Fibroblast of the conjunctiva (primary cell): ENCODE measurements at places on chromosomes 13 and 19.
A peak's percentile ranks its signal among the peaks of the same experiment; 100 is the strongest.

DNA sequence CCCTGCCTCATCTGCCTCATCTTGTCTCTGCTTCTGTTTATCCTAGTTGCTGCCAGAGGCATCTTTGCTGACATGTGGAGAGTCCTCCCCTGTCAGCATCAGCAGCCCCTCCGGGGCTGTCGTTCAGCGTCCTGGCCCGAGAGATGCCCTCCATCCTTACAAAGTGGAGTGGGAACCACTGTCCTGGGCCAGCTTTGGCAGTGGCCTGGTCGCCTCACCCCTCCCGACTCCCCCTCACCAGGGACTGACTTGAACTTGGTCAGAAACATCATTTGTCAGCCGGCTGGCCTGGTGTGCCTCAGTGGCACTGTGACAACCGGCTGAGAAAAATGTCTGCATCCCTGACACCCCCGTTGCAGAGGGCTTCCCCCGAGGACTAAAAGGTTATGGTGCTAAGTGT is 20.6 kb downstream of the FGF9 start:
- no peak for DNase-seq

DNA sequence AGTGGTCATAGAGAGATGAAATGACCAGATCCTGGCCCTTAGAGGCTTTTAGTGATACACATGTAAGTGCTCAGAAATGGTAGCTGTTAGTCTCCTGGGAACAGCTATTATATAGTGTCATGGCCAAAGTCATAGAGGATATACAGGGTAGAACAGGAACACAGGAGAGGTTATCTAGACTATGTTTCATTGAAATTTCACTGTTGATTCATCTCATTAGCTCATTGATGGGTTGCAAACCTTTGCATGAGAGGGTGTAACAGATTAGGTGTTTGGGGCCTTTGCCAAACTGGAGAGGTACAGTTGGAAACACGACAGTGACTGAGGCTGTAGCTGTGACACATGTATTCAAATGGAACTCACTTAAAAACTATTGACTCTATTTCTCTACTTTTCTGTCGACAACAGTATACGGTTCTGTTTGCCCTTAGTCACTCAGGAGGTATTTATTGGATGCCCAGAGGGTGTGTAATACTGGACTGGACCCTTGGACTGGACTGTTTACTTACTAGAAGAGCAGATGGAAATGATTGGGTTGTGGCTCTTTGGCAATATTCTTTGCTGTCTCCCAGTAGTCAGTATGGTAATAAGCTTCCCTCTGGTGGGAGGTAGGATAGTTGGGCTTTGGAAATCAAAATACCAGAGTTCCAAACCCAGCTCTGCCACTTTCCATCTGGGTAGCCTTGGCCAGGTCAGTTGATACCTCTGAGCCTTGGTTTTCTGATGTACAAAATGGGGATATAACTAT is 29.8 kb downstream of the ARHGAP35 start:
- DNase-seq = peak; percentile 87

GRCh38 chr13:110128546-110128945 is 178.4 kb downstream of the COL4A1 start:
- DNase-seq = no peak

DNA sequence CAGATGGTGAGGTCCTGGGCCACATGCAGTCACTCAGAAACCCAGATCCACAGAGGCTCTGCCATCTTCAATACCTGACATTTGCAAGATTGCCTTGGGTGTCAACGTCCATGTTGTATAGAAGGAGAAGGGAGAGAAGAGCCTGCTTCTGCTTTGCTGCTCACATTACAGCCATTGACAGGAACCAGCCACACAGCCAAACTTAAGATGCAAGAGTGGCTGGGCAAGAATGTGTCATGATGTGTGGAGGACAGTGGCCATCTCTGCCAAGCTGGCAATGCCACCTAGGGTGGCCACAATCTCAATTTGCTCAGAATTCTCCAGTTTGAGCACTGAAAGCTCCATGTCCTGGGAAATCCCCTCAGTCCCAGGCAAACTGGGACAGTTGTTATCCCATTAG is 25.9 kb upstream of the SERPINE3 start:
- DNase-seq = no peak

DNA sequence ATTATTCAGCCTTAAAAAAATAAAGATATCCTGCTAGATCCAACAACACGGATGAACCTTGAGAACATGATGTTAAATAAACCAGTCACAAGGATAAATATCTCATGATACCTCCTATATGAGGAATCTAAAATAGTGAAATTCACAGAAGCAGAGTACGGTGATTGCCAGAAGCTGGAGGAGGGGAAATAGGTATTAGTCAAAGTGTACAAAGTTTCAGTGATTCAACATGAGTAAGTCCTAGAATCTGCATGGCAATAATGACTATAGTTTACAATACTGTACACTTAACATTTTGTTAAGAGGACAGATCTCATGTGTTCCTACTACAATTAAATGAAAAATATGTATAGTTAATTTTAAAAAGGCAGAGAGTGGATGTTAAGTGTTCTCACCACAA is 206.6 kb upstream of the SLC10A2 start:
- DNase-seq = no peak

GRCh38 chr13:30112602-30113435 is 194.5 kb downstream of the KATNAL1 start:
- DNase-seq = peak; percentile 84

DNA sequence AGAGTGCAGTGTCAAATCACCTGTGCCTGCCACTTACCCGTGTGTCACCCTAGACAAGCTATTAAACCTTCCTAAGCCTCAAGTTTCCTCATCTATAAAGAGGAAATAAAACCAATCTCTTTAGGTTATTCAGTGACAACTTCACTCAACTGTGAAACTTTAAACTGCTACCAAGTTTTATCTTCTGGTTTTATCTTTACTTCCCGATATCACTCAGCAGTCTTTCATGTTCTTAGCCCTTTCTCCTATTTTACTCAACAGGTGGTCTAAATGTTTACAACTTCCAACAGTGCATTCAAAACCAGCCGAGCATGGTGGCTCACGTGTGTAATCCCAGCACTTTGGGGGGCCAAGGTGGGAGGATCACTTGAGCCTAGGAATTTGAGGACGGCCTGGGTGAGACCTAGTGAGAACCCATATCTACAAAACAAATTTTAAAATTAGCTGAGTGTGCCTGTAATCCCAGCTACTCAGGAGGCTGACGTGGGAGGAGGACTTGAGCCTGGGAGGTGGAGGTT is 59.6 kb downstream of the GPALPP1 start:
- DNase-seq = no peak

- no peak for DNase-seq
These were observed 2712.2 kb upstream of the PCDH20 start for GRCh38 chr13:64127856-64128255.

DNA sequence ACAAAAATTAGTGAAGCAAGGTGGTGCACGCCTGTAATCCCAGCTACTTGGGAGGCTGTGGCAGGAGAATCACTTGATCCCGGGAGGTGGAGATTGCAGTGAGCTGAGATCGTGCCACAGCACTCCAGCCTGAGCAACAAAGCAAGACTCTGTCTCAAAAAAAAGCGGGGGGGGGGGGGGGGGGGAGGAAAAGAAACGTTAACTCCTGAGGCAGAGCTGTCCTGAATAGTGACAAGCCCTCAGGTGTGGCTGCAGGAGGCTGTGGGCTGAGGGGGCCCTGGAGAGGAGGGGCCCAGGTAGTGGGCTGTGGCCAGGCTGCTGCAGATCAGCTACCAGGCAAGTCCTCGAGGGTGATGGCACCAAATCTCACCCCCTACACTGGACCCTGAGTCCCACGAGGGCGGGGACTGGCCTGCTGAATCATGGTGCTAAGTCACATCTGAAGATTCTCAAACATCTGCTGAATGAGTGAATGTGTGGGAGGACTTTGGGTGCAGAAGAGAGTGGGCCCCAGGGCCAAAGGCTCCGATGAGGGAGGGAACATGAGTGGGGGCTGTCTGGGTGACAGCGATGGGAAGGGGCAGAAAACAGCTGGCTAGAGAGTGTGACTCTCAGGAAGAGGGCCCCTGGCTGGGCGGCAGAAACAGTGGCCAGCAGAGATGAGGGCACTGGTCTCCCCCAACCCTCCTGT is 24.6 kb upstream of the ATP1A3 start:
- DNase-seq = no peak

- DNase-seq = no peak
These were observed 73.3 kb upstream of the NBEA start for GRCh38 chr13:34868733-34869132.

GRCh38 chr13:91813253-91813652 is 414.8 kb downstream of the GPC5 start:
- no peak for DNase-seq

DNA sequence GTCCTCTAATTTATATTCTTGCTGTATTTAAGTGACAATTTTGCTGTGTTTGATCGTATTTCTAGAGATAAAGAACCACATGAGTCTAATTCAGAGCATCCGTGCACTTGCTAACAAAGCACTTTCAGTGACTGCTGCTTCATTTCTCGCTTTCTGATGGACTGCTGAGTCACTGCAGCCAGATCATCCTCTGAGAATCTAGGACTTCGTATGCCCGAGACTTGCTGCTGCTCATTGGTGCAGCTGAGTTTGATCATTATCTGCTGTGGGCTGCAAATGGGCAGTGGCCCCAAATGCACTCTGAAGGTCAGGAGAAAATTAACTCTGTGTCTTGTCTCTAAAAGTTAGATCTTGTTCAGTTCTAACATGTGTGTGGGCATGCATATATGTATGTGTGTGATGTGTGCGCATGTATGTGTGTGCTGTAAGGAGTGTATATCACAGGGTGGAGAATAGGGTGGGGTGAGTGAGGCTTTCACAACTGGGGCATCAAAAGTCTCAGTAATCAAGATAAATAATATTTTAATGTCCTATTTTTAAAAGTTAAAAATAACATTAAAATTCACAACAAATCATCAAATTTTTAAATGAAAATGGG is 342.6 kb downstream of the MTUS2 start:
- DNase-seq = peak; percentile 8

GRCh38 chr13:98519976-98520375 is 56.9 kb downstream of the STK24 start:
- DNase-seq = no peak

DNA sequence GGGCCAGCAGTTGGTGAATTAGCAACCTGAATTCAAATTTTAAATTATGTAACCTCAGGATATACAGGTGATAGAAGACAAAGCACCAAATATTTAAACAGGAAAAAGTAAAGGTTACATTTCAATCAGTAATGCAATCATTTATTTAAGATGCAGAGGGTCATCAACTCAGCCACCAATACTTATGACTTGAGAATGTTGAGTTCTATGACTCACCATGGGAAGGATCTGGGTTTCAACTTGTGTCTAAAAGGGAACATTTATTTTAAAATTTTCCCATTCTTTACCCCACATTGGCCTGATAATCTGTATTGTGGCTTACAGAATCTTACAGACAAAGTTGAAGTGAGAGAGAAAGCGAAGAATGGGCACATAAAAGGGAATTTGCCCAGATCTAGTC is 418.0 kb downstream of the NDFIP2 start:
- no peak for DNase-seq
